ENCODE measurements at places on chromosomes 12 and 14.

- DNase-seq, result no peak
Observed at GRCh38 chr14:68306934-68307789, 485.7 kb downstream of the ZFP36L1 start.

- no peak for DNase-seq
Observed at GRCh38 chr12:3381059-3382047, 109.7 kb upstream of the PRMT8 start.

DNA sequence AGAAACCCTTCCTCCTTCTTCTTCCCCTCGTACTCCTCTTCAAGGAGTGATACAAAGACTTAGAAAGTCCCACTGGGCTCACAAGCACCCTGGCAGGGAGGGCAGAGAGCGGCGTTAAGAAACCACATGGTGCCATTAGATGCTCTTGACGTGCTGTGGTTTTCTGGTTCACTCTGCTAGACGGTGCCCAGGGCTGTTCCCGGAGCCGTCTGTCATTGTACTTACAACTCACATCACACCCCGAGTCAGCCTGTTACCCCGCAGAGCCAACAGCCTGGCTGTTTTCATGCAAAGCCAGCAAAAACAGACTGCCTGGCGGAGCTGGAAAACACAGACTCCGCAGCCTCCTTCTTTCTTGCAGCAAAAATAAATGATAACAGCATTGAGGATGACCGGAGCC is 232.6 kb upstream of the TBX3 start:
- no peak for DNase-seq

DNA sequence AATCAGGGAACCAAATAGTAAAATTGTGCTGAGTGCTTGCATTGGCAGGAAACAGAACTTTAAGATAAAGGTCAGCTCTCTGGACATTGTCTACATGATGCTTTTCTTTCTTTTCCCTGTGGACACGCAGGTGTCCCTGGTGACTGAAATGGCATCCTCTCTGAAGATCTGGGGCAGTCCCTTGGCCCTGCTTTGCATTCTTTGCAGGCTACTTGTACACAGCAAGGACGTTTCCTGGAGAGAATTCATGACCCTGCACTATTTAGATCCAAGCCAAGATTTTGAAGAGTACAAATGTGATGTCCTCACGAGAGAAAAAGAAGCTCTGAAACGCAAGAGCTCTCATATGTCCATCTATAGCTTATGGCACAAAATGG is 11.3 kb upstream of the EDDM3A start:
- DNase-seq, result no peak

DNA sequence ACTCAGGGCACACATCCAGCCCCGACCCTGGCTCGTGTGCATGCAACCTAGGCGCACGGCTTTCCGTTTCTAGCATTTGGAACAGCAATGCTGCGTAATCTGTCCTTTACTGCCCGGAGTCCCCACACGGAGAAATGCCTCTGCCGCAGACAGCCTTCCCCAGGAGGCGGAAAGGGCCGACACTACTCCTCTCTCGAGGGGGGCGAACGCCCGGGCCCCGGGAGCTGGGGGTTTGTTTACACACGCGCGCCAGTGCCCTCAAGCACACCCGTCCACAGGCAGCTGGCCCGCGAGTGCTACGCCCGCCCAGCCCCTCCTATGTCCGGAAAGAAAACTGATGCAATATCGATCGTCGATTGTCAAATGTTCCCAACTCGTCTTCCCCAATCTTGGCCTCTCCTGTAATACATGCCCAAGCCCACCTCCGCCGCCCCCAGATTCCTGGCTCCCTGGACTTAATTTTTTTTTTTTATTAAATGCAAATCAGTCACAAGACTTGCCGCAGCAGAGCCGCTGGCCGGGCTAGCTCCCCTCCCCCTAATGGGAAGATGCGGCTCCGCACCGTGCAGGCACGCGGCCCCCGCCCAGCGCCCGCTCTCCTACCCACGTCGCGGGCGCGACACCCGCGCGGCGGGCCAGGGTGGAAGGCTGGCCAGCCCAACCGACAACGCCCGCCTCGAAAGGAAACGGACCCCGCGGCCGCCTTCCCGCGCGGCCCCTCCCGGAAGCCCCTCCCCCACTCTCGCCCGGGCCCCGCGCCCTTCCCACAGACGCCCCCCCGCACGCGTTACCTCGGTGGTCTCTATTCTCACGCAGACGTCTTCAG is 642 bp downstream of the SLC38A2 start:
- DNase-seq, result peak; percentile 60

DNA sequence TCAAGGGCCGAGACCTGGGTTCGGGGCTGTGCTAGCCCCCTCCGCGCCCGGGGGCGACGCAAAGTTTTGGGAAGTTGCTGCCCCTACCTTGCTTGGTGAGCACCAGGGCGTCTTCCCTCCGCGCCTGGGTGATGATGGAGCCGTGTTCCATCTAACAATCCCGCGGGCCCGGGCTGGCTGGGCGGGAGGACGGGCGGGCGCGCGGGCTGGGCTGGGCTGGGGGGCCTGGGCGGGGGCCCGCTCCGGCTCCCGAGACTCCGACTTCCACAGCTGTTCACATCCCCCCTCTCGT is 298 bp downstream of the CTDSP2 start:
- peak; percentile 52 for DNase-seq

DNA sequence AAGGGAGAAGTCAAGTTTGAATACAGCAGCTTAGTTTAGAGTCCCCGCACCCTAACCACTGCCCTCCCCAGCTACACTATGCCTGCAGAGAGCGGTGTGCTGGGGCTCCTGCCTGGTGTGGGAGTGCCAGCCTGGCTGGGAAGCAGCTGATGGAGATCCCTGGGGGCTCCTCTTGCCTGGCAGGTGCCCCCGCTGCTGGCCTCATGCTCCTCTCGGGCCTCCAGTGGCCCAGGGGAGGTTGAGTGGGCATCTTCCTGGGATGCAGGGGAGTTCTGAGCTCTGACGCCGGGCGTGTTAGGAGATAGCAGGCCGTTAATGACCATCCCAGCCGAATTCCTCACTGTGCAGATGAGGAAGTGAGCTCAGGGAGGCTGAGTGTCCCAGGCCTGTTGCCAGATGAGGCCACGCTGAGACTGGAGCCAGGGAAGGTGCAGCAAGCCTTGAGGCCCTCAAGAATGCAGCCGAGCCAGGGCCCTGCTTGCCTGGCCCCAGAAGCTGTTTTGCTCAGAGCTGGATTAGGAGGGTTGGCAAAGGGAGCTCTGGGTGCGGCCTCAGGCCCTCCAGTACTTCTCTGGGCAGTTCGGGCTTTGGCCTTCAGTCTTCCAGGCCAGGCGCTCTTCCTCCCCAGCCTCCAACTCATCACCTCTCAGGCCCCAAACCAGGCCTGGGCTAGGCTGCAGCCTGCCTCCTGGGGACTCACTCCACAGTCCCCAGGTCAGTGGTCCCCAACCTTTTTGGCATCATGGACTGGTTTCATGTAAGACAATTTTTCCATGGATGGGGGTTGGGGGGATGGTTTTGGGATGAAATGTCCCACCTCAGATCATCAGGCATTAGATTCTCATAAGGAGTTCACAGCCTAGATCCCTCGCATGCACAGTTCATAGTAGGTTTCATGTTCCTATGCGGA is 6.6 kb upstream of the CYP46A1 start:
- no peak for DNase-seq

GRCh38 chr12:67647799-67648520 is 585 bp upstream of the DYRK2 start:
- peak; percentile 53 for DNase-seq

GRCh38 chr12:10615532-10615931 is 2.1 kb upstream of the MAGOHB start:
- DNase-seq, result no peak

GRCh38 chr14:70716958-70717357 is 75.2 kb downstream of the TTC9 start:
- DNase-seq, result no peak

DNA sequence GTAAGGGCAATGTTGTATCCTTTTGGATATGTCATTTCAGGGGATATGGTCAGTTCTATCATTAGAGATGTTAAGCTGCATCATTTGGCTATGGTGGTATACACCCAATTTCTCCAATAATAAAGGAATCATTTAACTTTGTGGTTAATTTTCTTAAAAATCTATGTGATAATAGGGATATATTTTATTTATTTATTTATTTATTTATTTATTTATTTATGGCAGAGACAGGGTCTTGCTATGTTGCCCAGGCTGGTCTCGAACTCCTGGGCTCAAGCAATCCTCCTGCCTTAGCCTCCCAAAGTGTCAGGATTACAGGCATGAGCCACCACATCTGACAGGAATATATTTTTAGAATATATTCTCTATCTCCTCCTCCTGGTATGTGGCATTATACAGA is 85.7 kb downstream of the EML5 start:
- no peak for DNase-seq

GRCh38 chr14:64721391-64721791 is 17.2 kb downstream of the PLEKHG3 start:
- no peak for DNase-seq
